Dermis blood vessel endothelial cell (primary cell): ENCODE measurements at places on chromosomes 7 and 10.

DNA sequence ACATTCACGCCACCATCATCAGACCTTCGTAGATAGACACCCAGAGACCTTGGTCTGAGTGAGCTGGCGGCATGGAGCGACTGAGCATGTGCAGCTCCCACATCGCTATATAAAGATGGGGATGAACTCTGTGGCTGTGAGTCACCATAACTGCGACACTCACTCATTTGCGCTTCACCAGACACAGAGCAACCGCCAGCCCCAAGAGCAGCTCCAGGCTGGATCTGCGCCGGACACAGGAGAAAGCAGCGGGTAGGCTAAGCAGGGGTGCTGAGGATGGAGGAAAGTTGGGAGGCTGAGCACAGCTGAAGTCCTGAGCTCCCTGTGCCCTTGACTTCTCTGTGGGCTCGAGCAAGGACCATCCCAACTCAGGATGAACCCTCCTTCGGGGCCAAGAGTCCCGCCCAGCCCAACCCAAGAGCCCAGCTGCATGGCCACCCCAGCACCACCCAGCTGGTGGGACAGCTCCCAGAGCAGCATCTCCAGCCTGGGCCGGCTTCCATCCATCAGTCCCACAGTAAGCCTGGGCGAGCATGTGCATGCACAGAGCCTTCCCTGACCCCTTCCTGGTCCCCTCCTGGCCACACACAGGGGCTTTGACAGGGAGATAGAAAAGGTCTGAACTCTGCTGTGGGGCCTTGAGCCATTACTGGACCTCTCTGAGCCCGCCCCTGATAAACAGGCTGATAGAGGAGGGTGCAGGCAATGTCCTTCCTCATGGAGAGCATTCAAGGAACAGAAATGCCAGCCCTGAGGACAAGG is at the start of gene OPN4:
Gene OPN4, plus strand, starts transcription at position 137 of the 762 bp plus-strand sequence. Its CDS starts 237 bp downstream, at position 374.
- no peak for DNase-seq

GRCh38 chr10:5292196-5292735 is 72.5 kb upstream of the UCN3 start:
- peak; percentile 49 for DNase-seq

GRCh38 chr10:110919971-110920881 is 822 bp downstream of the SHOC2 start:
- DNase-seq, result peak; percentile 47

- no peak for DNase-seq
Measured at GRCh38 chr10:13095094-13095493, 4.9 kb upstream of the OPTN start.

- no peak for DNase-seq
Measured at GRCh38 chr7:69651101-69651590, 52.9 kb downstream of the AUTS2 start.

DNA sequence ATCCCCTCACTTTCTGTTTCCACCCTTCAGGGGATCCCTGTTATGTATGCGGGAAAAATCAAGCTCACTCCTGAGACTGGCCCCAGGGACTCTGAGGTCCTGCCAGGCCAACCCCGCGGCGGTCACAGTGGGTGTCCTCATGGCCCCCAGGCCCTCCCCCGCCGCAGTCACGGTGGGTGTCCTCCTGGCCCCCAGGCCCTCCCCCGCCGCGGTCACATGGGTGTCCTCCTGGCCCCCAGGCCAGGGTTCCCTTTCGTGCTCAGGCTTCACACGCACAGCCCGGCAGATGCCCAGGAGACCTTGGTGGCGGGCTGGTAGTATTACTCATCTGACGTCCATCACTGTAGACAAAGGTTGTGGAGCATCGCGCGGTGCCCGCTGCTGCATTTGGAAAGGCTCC is 491.0 kb upstream of the FOXK1 start:
- no peak for DNase-seq

- no peak for DNase-seq
Measured at GRCh38 chr10:44828508-44829142, 82.5 kb upstream of the TMEM72 start.

GRCh38 chr10:32132357-32132946 is 76.2 kb upstream of the KIF5B start:
- DNase-seq, result no peak

DNA sequence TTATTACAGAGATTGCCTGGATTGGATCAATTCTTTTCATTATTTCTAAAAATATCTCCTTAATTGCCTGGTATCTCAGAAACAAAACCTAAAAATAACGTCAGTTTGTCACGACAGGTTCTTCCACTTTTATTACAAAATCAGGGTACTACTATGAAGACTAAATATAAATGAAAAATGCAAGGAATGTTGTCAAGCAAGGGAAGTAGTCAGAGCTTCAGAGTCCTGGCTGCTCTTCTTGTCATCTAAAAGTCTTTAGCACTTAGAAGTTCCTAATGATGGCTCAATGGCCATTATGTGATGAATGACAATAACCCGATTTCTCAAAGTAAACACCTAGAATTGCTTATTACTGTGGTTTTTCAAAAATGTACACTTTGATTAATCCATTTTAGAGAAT is 192.2 kb downstream of the SEMA3A start:
- no peak for DNase-seq

DNA sequence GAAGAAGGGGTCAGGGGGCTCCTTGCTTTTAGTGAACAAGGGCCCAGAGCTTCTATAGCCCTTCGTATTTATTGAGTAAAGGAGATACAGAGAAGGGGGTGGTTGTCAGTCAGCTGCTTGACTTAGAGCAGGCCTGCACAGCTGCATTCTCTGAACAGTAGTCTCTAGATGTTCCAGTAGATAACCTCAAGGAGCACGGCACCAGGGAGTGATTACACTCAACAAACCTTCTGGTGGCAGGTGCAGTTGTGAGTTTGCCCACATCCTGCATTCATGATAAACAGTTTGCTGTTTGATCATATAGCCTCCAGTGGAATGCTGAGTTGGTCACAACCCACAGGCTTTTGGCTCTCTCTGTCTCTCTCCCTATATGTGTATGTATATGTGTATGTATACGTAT is 70.0 kb upstream of the GJD4 start:
- no peak for DNase-seq

DNA sequence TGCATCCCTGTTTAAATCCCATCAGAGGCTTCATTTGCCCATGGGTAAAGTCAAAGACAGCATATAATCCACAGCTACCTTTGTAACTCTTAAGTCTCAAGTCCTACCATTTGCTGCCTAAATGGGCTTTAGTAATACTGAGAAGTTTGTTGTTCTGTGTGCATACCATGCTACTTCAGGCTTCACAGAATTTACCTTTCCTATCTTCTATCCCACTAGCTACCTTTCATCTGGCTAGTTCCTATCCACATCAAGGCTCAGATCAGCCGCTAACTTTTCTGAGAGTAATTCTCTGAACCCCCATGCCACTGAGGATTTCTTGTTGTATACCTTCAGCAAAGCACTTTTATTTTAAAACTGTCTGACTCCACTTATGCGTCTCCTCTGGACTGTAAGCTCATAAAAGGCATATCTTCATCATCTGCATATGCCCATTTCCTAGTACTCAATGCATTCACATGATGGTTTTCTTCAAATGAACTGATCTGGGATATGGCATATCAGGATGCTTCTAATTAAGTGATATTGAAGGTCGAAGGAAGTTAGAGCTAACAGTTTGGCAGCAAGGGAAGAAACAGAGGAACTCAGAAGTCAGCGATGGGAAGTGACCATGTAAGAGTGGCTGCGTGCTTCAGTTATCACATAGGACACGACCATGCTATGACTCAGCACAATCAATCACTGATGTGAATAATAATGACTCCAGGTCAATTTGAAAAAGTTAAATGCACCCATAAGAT is 283.9 kb upstream of the DKK1 start:
- DNase-seq, result peak; percentile 29

DNA sequence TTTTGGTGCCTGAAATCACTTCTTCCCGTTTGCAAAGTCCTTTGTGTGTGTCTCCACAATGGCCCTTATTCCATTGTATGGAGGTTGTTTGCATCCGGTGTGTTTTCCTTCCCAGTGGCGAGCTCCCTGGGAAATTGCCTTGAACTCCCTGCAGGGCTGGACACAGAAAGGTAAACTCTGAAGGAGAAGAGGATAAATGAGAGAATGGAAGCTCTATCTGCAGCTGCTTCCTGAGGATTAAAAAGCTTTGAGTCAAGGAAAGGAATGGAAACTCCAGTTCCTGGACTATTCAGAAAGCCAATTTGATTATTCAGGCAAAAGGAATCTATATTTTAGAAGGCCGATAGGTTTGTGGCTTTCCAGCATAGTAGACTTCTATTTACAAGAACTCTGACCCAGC is 4.4 kb upstream of the GRK5 start:
- DNase-seq, result peak; percentile 71

- DNase-seq, result no peak
Measured at GRCh38 chr10:23432166-23432565, 6.7 kb upstream of the OTUD1 start.

- peak; percentile 92 for DNase-seq
Measured at GRCh38 chr7:13981070-13981469, 8.4 kb downstream of the ETV1 start.

DNA sequence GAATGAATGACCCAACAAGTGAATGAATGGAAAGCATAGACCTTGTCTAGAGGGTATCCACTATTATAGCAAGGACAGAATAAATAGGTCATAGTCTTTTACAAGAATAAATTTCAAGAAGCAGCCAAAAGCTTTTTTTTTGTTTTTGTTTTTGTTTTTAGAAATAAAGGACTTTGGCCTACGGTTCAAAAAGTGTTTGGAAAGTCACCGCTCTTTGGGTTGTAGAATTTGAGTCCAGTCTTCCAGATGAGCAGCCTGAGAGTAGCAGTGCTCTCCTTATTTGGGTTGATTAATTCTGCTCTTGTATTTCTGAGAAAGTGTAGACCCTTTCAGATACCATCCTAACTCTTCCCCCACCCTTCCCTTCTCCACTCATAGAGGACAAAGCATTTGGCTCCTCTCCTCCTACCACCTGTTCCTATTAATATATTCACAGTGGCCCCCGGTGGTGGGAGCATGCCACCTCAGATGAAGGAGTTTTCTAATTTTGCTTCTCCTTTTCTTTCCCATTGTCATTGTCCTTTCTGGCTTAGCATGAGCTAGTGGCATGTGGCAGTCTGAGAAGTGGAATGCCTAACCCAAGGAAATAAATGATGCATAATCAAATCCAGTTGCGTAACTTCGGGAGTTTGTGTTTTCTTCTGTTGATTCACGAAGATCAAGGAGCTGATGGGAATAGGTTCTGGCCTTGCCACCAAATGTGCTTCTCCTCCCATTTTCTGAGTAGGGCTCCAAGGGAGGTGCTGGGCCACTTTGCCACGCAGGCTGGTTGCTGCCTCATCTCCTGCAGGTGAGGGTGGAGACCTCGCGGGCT is 114.7 kb downstream of the CHN2 start:
- DNase-seq, result peak; percentile 17

GRCh38 chr7:151117565-151117964 is 31.3 kb downstream of the AGAP3 start:
- no peak for DNase-seq

GRCh38 chr7:31958226-31958625 is 112.0 kb downstream of the PDE1C start:
- DNase-seq, result no peak

- no peak for DNase-seq
Measured at GRCh38 chr10:128505346-128505745, 379.1 kb upstream of the MKI67 start.

GRCh38 chr10:86880971-86881370 is 76.4 kb downstream of the MMRN2 start:
- no peak for DNase-seq

GRCh38 chr10:92591550-92592022 is 1.3 kb upstream of the KIF11 start:
- DNase-seq, result peak; percentile 96

DNA sequence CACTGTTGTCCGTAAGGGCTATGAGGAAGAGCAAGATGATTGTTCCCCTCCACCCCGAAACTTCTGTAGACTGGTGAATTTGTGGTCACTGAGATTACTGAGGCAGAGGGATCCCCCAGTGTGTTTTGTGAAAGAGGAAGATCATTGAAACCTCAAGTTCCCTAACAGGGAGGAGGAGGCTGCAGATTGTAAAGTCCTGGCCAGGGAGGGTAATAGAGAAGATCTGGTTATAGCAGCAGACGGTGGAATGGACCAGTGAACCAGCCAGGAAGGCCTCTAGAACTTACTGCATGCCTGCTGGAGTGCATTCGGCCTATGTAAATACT is 31.1 kb downstream of the LMTK2 start:
- no peak for DNase-seq

- no peak for DNase-seq
Measured at GRCh38 chr7:111210043-111210442, 119.1 kb downstream of the LRRN3 start.

GRCh38 chr7:5594616-5595544 is 171.2 kb upstream of the TNRC18 start:
- DNase-seq, result peak; percentile 59
